Natural killer cell treated with Interleukin-12 subunit alpha and Interleukin-12 subunit beta and Interleukin-15 and Interleukin-18, amount 100 ng/mL, for 72 hours (primary cell): ENCODE measurements at places on chromosomes 2 and 18.

- peaks cover 15% of the 10 kb centered on the region for H3K36me3 ChIP-seq
- H3K27me3 ChIP-seq, result no peaks in the 10 kb centered on the region
- H3K27ac ChIP-seq, result peak overlapping the region; percentile 53
- DNase-seq, result no peak
- peak overlapping the region; percentile 17 for H3K4me3 ChIP-seq
Observed at GRCh38 chr18:48937869-48938750, 12.7 kb downstream of the SMAD7 start.

- peaks cover 20% of the 10 kb centered on the region for H3K4me1 ChIP-seq
- no peaks in the 10 kb centered on the region for H3K36me3 ChIP-seq
- peaks cover 2% of the 10 kb centered on the region for H3K27me3 ChIP-seq
- H3K4me3 ChIP-seq, result no peak overlapping the region
- H3K27ac ChIP-seq, result no peak overlapping the region
Observed at GRCh38 chr2:12555012-12555645, 161.6 kb upstream of the TRIB2 start.

DNA sequence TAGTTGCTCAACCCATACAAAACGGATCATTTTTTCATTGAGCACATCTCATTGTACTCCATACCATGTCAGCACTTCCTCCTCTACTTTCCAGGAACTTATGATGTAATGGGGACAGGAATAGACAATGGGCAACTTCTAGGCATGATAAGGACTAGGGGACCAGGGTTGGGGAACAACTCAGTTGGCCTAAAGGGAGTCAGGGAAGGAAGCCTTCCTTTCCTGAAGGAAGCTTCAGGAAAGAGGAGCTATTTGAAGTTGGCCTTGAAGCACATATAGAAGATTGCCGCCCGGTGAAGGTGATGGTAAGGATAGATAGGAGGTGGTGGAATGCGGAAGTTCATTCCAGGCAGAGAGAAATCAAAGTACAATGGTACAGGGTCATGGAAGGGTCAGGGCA, 283.9 kb downstream of the SLC8A1 start:
- no peak overlapping the region for H3K4me3 ChIP-seq
- no peaks in the 10 kb centered on the region for H3K36me3 ChIP-seq
- H3K4me1 ChIP-seq, result no peaks in the 10 kb centered on the region
- no peak overlapping the region for H3K27ac ChIP-seq
- no peaks in the 10 kb centered on the region for H3K27me3 ChIP-seq

GRCh38 chr2:199742884-199743283, 108.1 kb downstream of the FTCDNL1 start:
- peaks cover 7% of the 10 kb centered on the region for H3K4me1 ChIP-seq
- no peaks in the 10 kb centered on the region for H3K36me3 ChIP-seq
- no peak overlapping the region for H3K4me3 ChIP-seq
- DNase-seq, result no peak
- peaks cover 35% of the 10 kb centered on the region for H3K27me3 ChIP-seq

DNA sequence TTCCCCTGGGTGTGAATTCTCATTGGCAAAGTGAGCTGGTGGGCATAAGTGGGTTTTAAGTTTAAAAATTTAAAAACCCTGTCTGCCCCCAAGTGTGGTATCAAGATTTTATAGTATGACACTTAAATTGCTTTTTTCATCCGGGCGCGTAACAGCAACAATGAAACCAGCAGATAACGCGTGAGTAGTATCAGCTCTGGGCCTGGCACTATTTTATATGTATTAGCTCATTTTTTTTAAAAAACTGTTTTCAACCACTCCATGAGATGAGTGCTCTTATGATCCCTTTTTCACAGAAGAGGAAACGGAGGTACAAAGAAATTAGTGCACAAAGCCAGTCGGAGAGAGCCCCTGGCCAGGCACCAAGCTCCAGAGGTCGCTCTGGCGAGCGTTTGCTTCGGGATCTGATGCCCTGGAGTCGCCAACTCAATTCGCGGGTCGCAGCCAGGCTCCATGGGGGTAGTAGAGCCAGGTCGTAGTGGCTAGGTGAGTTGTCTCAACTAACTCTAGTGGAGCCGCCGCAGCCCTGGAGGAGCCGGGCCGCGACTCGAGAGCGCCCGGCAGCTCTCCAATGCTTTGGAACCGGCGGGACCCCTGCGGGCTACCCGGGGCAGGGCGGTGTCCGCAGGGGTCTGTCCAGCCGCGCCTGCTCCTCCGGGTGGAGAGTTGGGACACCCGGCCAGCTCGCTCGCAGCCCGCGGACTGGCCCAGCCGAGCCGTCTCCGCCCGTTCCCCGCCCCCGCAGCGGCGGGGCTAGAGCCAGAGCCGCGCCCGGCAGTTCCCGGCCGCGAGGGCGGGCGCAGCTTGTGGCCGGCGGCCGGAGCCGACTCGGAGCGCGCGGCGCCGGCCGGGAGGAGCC, at the start of gene IL1R1:
Gene IL1R1, plus strand, starts transcription at position 777 of the 859 bp plus-strand sequence. CDS start 14,979 bp downstream, outside the sequence.
- peaks cover 23% of the 10 kb centered on the region for H3K4me1 ChIP-seq
- DNase-seq, result no peak
- no peak within 1 kb of the TSS for H3K27ac ChIP-seq
- peak within 1 kb of the TSS; percentile 57 for H3K4me3 ChIP-seq
- H3K27me3 ChIP-seq, result peaks cover 75% of the 10 kb centered on the region

DNA sequence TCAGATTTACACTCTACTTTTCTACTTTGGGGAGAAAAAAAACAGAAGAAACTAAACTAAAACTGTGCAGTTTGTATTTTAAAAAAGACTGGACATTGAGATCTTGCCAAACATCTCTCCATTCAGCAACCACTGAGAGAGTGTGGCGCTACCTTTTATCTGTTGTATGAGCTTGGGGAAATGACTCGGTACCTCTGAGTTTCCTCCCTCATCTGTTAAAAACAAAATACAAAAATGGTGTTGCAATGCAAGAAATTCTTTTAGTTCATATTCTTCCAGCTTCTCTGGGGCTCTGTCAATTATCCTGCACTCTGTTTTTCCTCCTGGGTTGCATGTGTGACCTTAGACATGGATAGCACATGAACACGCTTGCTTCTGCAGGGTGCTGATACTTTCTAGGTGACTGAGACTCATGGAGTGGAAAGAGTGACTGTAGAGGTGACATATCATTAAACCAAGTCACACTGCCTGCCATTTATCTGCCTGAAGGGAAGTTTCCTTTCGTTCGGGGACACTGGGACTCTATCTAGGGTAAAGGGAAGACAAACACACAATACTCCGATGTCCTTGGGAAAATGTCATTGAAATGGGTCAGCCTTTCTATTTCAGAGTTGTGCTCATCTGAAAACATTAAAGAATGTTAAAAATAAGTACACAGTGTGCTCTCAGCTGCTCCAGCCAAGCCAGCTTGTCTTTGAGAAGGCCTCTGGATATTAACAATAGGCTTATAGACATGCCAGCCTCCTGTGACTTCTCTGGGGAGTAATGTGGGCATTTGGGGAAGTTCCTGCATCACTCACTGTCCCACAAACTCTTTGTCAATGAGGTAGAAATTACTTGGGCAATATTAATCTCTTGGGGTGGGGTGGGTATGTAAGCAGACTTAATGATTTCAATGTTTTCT, 91.4 kb downstream of the TRIB2 start:
- no peak overlapping the region for H3K27ac ChIP-seq
- DNase-seq, result no peak
- H3K27me3 ChIP-seq, result peaks cover 5% of the 10 kb centered on the region

DNA sequence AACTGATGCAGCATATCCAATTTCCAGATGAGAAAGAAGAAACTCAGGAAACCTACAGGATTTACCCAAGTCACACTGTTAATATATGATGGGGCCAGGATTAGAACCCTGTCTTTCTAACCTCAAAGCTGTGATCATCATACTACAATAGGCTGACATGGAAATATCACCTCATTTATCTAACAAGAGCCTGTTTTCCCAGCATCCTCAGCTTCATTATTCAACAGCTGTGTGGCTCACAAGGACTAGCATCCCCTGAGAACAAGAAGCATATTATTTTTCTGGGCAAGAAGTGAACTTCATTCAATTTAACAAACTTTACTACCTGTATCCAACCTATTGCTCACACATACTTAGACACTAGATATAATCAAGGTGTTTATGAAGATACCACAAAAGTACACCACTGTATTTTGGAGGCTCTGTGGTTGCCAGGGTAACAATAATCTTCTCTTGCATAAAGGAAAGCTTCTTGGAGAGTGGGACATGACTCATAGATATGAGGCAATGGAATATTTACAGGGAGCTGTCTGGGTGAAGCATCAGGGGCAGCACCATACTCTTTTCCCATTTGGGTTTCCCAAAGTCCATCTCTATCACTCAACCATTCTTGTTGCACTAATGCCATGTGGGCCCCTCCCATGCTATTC, 218.2 kb downstream of the RAD51AP2 start:
- H3K4me1 ChIP-seq, result no peaks in the 10 kb centered on the region
- no peak for DNase-seq
- H3K27me3 ChIP-seq, result no peaks in the 10 kb centered on the region
- no peaks in the 10 kb centered on the region for H3K36me3 ChIP-seq

DNA sequence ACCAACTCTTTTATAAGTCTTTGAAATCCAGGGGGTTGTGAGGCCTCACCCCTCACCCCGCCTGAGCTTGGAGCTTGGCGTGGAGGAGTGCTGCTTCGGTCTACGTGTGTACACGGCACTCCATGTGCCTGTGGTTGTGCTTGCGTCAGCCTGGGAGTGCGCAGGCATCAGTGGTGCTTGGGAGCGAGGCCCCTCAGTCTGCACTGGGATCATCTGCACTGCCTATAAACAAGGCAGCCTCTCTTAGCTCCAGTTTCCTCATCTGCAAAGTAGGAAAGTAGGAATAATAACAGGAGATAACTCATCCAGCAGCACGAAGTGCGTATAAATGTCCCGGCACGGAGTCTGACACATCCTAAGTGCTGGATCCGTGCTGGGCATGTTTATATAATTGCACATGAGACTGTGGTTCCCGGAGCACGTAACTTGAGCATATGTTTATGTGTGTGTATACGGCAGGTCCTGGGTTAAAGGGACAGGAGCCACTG, 1.2 kb downstream of the GYPC start:
- H3K36me3 ChIP-seq, result no peaks in the 10 kb centered on the region
- DNase-seq, result no peak
- H3K27ac ChIP-seq, result peak overlapping the region; percentile 99
- H3K4me1 ChIP-seq, result peaks cover 57% of the 10 kb centered on the region

- peaks cover 52% of the 10 kb centered on the region for H3K4me1 ChIP-seq
- peak overlapping the region; percentile 88 for H3K4me3 ChIP-seq
- no peaks in the 10 kb centered on the region for H3K27me3 ChIP-seq
- DNase-seq, result no peak
Observed at GRCh38 chr2:219179601-219180465, 1.8 kb downstream of the RETREG2 start.

DNA sequence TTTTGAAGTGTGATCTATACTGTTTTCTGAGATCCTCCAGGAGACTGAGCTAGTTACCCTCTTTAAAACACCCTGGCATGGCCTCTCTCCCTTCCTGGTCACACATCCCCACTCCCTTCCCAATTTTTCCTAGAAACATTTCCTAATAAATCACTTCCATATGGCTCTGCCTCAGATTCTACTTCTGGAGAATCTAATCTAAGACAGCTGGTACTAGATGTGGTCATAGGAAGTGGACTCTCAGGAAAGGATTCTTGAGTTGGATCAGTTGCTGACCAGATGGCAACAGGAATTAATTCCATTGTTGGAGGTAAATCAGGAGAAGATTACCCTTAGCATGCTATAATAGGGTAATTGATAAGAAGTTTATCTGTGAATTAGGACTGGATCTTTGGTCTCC, 310.5 kb downstream of the SATB2 start:
- no peaks in the 10 kb centered on the region for H3K4me1 ChIP-seq
- DNase-seq, result no peak
- H3K36me3 ChIP-seq, result no peaks in the 10 kb centered on the region
- no peak overlapping the region for H3K27ac ChIP-seq
- H3K27me3 ChIP-seq, result no peaks in the 10 kb centered on the region

- H3K27ac ChIP-seq, result no peak overlapping the region
- no peaks in the 10 kb centered on the region for H3K36me3 ChIP-seq
- DNase-seq, result no peak
- H3K27me3 ChIP-seq, result peaks cover 7% of the 10 kb centered on the region
Observed at GRCh38 chr18:58288921-58289797, 245.1 kb downstream of the NEDD4L start.

DNA sequence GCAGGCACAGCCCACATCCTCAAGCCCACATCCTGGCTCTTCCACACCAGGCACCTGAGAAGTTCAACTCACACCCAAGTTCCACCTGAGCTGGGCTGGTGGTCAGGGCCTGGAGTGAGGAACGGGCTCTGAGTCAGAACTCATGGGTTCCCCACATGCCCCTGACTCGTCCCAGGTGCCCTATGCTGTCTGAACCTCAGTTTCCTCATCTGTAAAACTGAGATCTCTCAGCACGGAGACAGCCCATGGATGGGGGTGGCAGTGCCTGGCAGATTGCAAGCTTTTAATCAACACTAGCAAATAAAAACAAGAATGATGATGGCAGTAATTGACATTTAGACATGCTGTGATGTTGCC, 307.8 kb downstream of the NDUFA10 start:
- no peaks in the 10 kb centered on the region for H3K36me3 ChIP-seq
- H3K4me3 ChIP-seq, result no peak overlapping the region
- no peaks in the 10 kb centered on the region for H3K4me1 ChIP-seq
- H3K27me3 ChIP-seq, result peaks cover 6% of the 10 kb centered on the region
- no peak overlapping the region for H3K27ac ChIP-seq

DNA sequence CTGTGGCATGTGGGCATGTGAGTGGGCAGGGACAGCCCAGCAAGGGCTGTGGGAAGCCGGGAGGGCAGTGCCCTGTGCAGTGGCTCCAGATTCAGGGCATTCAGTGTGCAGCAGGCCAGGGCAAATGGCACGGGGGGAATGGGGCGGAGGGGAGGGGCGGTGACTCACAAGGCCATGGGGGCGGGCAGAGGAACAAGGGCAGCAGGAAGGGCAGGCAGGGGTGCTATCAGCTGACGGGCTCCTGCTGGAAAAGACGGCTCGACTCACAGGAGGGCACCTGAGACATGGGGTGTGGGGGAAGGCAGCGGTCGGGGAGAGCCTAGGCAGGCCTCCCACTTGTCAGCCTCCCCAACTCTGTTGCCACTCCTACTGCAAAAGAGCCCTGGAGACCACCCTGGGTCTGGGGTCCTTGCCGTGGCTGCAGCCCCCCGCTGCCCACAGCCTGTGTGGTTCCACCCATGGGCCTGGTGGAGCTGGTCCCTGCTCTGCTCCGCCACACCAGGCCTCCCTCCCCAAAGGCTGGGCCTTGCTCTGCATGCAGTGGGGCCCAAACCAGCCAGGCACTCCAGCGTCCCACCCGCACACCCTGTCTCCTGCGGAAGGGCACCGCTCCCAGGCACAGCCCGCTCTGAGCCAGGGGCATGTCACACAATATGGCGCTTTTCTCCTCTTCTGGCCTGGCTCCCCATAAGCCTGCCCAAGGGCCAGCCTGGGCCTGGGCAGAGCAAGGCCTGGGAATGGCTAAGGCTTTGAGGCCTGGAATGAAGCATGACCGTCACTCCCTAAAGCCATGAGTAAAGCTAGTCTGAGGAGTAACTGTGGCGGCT, 25.9 kb downstream of the HS6ST1 start:
- H3K4me3 ChIP-seq, result no peak overlapping the region
- H3K36me3 ChIP-seq, result no peaks in the 10 kb centered on the region
- H3K27ac ChIP-seq, result no peak overlapping the region
- peaks cover 17% of the 10 kb centered on the region for H3K4me1 ChIP-seq
- DNase-seq, result no peak
